ENCODE measurements at places on chromosomes 1 and 21.

DNA sequence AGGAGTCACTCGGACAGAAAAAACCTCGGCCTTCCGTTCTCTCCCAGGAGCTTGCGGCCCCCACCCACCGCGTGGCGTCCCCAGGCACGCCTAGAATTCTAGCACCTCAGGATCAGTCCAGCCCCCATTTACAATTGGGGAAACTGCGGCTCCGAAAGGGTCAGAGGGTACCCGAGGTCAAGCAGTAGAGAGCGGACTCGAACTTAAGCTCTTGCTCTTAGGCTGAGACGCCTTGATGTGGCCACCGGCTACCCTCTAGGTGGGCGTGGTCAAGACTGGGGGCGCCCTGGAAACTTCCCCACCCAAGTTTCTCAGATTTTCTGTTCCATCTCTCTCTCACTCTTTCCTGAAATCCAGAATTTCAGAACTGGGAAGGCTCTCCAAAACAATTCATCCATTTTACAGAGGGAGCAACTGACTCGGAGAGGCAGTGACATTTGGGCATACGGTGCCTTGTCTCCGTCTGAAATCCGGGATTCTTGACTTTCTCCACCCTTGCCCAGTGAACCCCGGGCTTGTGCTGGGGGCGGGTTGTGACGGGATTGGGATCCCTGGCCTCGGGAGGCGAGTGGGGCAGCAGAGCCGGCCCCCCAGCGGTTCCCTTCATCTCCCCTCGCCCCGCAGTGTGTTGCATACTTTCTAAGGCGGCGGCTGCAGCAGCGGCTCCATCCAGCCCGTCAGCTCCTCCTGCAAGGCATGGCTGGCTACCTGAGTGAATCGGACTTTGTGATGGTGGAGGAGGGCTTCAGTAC is 777 bp downstream of the AZIN2 start:
- DNase-seq, result no peak

DNA sequence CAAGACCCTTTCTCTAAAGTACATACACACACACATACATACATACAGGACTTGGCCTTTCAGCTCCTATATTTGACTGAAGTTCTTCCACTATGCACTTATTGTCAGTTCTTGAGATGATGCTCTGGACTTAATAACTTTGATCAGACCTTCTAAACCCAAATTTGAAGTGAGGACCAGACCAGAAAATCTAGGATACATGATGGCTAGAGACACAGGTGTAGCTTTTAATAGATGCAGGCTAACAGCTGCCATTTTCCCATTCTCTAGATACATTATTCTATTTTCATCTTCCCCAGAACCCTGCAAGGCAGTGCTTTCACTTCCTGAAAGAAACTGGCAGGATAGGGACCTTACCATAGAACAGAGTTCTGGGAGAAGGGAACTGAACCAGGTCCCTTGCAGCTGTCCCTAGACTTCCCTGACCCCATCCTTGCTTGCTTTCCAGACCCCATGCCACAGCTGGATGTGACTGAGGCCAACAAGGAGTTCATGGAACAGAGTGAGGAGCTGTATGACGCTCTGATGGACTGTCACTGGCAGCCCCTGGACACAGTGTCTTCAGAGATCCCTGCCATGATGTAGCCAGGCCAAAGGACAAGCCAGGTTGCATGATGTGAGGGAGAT is 14.9 kb upstream of the RAB42 start:
- DNase-seq, result no peak

GRCh38 chr1:183675381-183675780 is 22.3 kb upstream of the APOBEC4 start:
- DNase-seq, result no peak

GRCh38 chr1:22804969-22805671 is 94.5 kb downstream of the EPHB2 start:
- no peak for DNase-seq

GRCh38 chr1:83055391-83056170 is 943.4 kb downstream of the TTLL7 start:
- no peak for DNase-seq

DNA sequence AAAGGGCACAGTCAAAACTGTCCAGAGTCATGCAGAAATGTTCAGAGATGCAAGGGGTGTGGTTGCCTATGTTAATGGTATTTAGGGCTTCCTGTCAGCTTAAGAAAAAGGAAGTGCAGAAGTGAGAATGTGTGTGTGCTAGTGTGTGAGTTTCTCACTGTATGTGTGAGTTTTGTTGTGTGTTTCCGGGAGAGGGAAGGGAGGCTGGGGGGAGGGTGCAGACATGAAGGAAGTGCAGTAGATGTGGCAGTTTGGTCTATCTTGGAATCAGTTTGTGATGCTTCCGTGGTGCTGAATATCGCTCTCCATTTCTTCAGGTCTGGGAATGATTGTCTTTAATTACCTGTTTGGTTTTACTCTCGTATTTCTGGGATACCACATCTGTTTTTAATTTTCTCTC is 16.5 kb upstream of the ATP6V1G3 start:
- no peak for DNase-seq

- DNase-seq, result no peak
Measured at GRCh38 chr1:15370781-15371520, 38.7 kb upstream of the EFHD2 start.

DNA sequence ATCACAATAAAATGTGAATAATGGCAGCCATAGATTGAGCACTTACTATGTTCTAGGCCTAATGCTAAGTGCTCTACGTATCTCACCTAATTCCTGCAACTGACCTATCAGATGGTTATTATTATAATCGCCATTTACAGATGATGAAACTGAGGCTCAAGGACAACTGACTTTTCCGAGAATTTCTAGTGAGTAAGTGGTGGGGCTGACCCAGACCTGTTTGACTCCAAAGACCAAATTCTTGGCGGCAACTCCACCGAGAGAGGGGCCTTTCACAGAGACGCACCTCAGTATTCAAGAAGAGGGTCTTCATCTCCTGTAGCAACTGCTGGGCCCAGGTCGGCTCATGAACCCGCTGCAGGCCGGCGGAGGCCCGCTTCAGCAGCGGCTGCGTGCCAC is 573 bp downstream of the TMEM234 start:
- no peak for DNase-seq
